Mesenchymal stem cell (in vitro differentiated cells and primary cell): ENCODE measurements at places on chromosomes 6 and 20.

GRCh38 chr20:11235058-11235457, 561.3 kb upstream of the JAG1 start:
- peak; percentile 73 for DNase-seq

DNA sequence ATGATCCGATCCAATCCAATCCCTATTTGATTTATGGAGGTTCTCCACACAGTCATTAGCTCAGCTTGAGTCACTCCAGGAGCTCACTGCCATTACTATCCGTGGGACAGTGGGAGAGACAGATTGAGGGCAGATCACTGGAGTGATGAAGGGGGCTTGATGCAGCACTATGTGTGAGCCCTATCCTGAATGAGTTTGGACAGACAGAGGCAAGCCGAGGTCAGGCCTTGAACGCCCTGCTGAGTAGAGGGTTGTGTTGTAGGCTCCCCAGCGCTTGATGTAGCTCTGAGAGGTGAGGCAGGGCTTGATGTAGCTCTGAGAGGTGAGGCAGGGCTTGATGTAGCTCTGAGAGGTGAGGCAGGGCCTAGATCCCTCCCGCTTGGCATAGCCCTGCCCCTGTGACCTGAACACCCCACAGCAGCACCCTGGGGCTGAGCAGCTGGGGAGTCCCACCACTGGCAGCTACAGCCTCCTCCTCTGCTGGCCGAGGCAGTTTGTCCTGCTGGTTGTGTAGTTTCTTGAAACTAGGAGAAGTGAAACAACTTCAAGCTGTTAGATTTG, 58.7 kb downstream of the ZFAND3 start:
- peak; percentile 63 for DNase-seq

DNA sequence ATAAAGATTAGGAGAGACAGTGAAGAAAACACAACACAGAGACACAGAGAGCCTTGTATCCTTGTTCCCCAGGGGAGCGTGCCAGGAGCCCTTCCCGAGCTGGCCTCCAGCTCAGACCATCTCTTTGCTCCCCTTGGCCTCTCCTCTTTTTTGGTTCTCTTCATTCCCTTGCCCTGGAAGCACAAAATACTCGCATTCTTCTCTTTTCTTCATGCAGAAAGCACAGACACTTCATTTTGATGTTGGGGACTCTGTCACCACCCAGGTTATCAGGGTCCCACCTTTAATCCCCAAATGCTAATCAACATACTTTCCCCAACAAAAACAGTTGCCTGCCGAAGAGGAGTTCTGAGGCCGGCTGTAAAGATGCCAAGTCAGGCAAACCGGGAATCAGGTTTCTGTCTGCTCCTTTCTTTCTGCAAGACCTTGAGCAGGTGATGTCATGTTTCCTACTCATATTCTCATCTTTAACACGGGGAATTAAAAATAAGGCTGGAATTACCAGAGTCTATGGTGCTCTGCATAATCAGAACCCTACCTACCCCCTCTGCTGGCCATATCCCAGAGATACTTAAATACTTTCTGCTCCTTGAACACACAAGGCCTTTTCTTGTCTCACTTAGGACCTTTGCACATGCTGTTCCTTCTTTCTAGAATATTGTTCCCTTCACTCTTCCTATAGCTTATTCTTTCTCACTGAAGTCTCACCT, 21.7 kb downstream of the TGM6 start:
- DNase-seq: peak; percentile 11

GRCh38 chr6:158907931-158908330, 88.8 kb upstream of the EZR start:
- DNase-seq: no peak

DNA sequence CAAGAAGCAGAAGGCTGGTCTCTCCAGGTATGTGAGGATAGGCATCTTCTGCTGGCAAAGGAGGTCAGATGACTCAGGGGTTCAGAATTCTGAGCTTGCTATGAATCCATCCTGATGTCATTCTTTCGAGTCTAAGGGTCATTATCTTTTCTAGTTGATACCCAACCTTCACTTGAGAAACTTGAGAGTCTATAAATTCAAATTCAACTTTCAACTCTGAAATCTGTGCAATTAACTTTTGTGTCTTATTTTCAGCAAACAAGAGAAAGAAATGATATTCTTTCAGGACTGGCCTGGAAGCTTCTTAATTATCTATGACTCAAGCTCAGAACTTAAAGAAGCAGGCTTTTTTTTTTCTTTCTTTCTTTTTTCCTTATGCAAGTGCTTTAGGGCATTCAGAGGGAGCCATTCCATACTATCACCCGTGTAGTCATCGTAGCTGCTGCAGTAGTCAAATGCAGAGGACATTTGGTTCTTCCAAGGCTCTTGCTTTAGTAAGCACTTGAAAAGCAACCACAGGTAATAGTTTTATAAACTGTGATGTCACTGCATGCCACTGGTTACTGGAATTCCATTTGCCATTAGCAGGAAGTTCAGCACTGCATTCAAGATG, 93.0 kb downstream of the ADTRP start:
- peak; percentile 58 for DNase-seq
